Fibroblast of lung (primary cell): ENCODE measurements at places on chromosomes 12 and 14. TPM values are rescaled to one million over a fixed set of nuclear protein-coding genes. Genes with fewer than 3 reads are reported as not detected.
A peak's percentile ranks its signal among the peaks of the same experiment; 100 is the strongest.

DNA sequence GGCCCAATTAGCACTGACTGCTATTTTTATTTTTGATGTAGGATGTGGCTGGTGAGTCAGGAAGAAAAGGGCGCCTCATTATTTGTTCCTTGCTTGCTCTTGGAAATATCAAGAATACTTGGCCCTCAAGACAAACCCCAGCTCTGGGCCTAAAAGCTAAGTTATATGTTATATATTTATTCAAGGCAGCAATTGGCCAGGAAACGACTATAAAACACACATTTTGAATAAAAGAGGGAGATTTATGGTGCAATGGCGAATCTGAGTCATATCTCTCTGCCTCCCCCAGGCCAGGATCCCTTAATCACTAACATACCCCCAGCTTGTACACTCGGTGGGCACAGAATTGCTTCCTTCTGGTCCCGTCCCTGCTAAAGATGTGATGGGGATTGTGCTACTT is 63.3 kb downstream of the TBX5 start:
- DNase-seq: no peak

GRCh38 chr14:71448431-71449315 is 483.6 kb upstream of the RGS6 start:
- no peak for DNase-seq

GRCh38 chr12:13060581-13060980 is 16.4 kb downstream of the FAM234B start:
- no peak for DNase-seq

GRCh38 chr12:92482599-92482998 is 220.2 kb upstream of the PLEKHG7 start:
- no peak for DNase-seq

GRCh38 chr14:55129428-55130195 is 560 bp downstream of the LGALS3 start:
- peak; percentile 71 for DNase-seq

KCTD10 gene
- total RNA-seq: 59.8 and 106 TPM in 2 replicates

GRCh38 chr12:105461944-105462762 is 131.7 kb downstream of the C12orf75 start:
- DNase-seq: no peak

GRCh38 chr12:53845932-53846331 is 92.7 kb upstream of the HOXC13 start:
- DNase-seq: no peak

KMT2D gene
- total RNA-seq: 21.1 and 33.0 TPM in 2 replicates

DNA sequence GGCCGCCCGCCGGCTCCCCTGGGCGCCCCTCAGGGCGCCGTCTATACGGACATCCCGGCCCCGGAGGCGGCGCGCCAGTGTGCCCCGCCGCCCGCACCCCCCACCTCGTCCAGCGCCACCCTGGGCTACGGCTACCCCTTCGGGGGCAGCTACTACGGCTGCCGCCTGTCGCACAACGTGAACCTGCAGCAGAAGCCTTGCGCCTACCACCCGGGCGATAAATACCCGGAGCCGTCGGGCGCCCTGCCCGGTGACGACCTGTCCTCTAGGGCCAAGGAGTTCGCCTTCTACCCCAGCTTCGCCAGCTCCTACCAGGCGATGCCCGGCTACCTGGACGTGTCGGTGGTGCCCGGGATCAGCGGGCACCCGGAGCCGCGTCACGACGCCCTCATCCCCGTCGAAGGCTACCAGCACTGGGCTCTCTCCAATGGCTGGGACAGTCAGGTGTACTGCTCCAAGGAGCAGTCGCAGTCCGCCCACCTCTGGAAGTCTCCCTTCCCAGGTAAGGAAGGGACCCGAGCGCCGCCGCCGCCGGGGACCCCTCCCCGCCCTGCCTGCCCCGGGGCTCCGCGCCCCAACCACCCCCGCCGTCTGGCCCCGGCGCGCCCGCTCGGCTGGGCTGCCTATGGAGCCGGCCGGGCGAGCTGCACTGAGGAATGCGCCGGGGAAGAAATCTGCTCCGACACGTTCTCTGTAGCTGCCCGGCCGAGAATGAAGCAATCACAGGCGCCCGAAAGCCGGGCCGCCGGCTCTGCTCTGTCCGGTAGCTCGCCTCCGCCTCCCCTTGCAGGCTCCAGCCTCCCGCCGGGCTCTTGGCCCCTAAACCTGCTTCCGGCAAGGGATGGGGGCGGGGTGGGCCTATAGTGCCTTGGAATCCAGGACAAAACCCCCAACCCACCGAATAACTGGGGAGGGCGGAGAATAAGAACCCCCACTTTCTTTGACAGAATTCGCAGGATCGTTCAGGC is 794 bp downstream of the HOXC13 start:
- no peak for DNase-seq

GRCh38 chr12:77720258-77720657 is 110.4 kb upstream of the NAV3 start:
- DNase-seq: no peak

DNA sequence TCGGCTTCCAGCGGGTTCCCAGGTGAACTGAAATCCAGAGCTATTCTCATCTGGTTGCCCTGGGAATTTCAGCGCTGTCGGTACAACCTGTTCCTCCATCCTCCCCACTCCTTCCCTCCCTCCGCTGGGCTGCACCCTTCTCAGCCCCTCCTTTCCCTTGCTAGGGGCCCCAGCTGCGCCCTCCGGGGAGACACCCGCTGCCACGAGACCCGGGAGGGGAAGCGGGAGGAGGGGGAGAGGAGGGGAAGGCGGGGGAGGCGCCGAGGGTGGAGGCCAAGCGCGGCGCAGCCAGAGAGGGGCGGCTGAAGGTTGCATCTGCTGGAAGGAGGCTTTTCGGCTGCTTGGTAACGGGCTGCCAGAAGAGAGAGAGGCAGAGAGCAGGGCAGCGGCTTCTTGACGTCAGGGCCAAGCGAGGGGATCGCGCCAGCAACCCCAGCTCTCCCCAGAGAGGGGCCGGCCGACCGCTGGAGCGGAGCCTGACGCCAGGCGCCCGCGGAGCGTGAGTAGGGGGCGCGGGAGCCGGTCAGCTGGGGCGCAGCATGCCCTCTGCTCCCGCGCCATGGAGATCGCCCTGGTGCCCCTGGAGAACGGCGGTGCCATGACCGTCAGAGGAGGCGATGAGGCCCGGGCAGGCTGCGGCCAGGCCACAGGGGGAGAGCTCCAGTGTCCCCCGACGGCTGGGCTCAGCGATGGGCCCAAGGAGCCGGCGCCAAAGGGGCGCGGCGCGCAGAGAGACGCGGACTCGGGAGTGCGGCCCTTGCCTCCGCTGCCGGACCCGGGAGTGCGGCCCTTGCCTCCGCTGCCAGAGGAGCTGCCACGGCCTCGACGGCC is at the start of gene KCNA5:
TSS of gene KCNA5 (plus strand) at position 291 of the 831 bp plus-strand sequence. CDS start at position 560, 269 bp downstream.
- DNase-seq: no peak

DNA sequence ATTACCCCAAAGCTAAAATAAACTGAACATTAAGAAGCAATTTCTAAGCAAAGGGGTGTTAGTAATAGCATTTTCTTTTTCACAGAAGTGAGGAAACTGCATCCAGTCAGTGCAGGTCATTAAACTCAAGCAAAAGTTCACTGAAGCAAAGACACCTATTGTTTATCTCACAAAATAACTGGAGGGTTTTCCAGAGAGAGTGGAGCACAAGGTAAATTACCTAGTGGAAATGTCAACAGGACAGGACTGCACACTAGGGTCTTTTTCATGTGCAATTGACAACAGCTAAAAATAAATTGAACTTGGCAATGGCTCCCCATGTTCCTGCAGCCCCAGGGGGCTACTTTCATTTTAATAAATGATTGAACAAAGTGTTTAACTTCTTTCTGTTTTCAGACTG is 742.0 kb downstream of the GALC start:
- DNase-seq: no peak

DNA sequence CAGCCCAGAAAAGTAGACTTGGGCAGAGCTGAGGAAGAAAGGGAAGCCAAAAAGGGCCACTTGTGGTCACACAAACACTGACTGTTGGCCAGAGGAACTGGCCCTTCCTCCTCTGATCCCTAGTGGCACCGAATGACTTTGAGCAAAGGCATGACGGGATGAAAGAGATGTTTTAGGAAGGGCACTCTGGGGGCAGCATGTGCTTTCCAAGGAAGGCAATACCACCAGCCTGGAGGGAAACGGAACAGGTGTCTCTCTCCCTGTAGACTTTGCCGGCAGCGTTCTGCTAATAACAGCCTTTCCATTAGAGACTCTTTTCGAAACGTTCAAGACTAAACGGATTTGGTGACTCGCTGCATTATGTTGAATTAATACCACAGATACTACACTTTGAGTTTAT is 12.3 kb upstream of the FBXO21 start:
- no peak for DNase-seq

DNA sequence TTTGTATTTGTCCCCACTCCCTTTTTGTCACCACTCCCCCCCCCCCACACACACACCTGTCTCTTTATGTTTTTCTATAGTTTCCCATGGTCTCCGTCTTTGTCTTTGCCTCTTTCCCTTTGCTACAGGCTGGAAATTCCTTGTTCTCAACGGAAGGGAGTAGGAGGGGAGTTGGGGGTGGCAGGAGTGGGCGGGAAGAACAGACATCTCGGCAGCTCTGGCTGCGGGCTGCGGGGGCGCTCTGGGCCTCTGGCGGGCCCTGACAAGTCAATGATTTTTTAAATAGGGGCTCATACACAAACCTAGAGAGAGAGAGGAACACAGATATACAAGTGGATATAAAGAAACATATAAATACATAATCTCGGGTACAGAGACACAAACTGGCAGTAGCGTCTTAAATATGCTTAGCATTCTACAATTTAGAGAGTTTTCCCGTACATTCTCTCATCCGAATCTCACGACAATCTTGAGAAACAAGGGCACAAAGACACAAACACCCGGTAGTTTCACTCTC is 2.4 kb upstream of the NAB2 start:
- peak; percentile 79 for DNase-seq

GRCh38 chr14:55274751-55275150 is 3.5 kb downstream of the FBXO34 start:
- DNase-seq: peak; percentile 91

GRCh38 chr12:56188131-56188777 is 1.0 kb downstream of the SMARCC2 start:
- DNase-seq: no peak

DNA sequence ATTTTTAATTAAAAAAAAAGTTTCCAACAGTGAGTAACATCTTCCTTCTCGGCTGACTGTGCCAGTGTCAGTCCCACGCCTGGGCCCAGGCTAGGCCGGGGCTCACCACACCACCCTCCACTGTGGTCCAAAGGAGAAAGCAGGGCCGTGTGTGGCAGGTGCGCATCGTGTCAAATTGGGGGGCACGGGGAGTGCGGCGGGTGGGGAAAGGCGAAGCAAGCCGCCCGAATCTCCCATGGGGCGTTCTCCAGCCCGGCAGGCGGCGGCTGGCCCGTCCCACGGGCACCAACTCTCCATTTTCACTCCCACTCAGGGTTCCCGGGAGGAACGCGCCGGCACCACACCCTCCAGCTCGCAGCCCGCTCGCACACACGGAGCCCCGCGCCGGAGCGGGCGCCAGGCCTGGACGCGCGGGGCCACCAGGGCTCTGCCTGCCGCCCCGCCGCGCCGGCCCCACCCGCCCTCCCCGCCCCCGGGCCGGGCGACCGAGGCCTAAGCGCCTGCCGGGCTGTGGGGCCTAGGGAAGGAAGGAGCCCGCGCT is 604 bp downstream of the EEA1 start:
- DNase-seq: peak; percentile 12

VWF gene
- 0.26 and 1.7 TPM in 2 replicates for total RNA-seq
